OCI-M1 (cell line): ENCODE measurements at places on chromosomes 4 and X.

- no peak for DNase-seq
These were observed 45.5 kb downstream of the FAM9B start for GRCh38 chrX:8988446-8988845.

- no peak for DNase-seq
These were observed 33.9 kb upstream of the DDIT4L start for GRCh38 chr4:100224160-100224559.

DNA sequence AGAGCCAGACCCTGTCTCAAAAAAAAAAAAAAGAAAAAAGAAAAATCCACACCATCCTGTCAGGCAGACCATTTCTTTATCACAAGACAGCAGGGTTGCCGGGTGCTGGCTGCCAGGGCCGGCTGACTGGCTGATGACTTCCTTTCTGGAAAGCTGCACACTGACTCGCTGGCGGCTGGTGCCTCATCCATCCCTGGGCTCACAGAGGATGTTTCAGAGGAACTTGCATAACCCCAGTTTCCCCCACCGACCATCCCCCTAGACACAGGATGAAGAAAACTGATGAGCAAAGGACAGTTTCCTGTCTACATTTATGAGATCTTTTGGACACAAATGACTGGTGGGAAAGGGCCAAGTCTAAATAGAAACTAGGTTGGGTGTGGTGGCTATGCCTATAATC is 14.1 kb downstream of the HPSE start:
- DNase-seq = peak; percentile 14

GRCh38 chrX:78643096-78643495 is 16.0 kb downstream of the RTL3 start:
- DNase-seq = no peak

DNA sequence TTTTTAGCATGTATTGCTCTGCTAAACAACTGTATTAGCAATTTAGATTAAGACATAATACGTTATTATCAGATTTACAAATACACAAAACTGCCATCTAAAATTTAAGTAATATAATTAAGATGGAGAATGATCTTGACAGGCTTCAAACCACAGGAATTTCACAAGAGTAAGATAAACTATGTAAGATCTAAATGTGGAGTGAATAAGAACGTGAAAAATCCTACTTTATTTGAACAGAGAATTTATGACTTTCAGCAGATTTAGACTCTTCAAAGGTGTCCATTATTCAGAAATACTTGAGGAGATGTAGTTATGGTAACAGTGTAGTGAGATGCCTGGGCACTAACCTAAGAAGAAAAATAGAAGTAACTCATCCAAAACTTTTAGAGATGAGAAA is 73.2 kb downstream of the SLC4A4 start:
- no peak for DNase-seq

GRCh38 chr4:109914322-109914721 is 1.6 kb downstream of the EGF start:
- DNase-seq = no peak

DNA sequence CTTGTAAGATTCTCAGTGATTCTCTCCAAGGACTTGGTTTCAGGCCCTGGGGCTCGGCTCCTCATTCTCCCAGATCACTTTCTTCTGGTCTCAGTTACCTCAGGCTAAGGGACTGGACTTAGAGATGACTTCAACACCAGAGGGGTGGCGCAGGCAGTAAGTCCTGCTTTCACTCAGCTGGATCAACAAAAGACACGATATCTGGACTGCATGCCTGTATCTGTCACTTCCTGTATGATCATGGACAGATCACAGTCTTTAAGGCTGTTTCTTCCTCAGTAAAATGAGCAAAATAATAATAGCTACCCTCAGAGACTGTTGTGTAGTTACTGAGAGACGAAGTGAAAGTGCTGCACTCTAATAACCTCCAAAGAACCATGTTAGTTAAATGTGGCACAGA is 19.5 kb upstream of the CXCR3 start:
- DNase-seq = no peak

DNA sequence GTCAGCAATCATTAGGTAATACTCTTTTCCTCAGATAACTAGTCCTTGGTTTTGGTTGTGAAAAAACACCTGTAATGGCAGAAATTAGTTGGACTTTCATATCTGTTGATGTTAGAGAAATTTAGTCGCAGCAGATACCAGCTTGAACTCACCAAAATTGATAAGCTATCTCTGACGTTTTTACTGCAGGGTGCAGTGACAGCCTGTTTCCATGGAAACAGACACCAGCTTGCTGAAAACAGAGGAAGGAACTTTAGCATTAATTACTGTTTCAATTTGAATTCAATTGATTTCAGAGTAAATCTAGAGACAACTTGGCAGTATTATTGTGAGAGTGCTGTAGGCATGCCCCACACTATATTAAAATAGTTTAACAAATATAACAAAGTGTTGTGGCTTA is 246.5 kb downstream of the PPP1R2C start:
- peak; percentile 5 for DNase-seq

DNA sequence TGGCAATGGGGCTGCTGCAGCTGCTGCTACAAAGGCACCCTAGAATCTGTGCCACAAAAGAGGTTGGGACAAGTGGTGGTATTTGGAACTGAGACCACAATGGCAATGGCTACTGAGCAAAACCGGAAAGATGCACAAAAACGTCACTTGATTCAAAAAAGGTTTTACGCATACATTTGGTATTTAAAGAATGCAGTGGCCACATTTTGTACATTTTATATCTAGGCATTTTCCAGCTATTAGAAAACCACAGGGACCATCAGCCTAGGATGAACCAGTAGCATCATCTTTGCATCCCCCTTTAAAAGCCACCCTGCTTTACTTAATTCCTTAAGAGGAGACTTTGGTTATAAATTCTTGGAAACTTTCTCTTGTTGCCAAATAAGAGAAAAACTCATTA is 104.8 kb upstream of the CXCL13 start:
- DNase-seq = no peak

GRCh38 chr4:41012293-41012692 is 202.0 kb downstream of the APBB2 start:
- no peak for DNase-seq

GRCh38 chrX:44040406-44040805 is 67.2 kb upstream of the NDP start:
- DNase-seq = no peak

DNA sequence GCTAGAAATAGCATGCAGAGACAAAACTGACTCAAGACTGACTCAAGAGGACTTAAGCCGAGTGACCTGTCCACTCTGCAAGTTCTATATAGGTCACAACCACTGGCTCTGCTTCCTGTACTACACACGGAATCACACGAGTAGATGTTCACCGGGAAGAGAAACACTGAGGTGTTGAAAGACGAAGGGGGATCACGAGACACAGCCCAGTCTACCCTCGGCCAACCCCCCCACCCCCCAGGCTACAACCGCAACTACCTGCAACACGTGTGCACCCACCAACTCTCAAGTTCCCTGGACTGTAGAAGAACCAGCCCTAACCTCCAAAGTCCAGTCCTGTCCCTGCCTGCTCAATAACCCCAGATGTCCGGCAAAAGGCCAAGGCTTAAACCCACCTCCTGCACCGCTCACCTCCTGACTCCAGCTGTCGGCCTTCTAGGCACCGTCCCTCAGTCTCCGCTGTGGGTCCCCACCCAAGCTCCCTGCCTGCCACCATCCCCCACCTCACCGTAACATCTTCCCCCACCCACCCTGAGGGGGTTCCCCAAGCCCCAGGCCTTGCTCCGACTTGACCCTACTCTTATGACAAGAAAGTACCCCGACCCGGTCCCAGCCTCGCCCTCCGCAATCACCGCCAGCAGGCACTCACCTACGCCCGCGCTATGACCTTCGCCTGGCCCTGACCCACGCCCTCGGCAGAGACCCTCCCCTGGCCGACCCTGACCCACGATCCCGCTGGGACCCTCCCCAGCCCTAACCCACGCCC is 739 bp downstream of the GAK start:
- peak; percentile 29 for DNase-seq

DNA sequence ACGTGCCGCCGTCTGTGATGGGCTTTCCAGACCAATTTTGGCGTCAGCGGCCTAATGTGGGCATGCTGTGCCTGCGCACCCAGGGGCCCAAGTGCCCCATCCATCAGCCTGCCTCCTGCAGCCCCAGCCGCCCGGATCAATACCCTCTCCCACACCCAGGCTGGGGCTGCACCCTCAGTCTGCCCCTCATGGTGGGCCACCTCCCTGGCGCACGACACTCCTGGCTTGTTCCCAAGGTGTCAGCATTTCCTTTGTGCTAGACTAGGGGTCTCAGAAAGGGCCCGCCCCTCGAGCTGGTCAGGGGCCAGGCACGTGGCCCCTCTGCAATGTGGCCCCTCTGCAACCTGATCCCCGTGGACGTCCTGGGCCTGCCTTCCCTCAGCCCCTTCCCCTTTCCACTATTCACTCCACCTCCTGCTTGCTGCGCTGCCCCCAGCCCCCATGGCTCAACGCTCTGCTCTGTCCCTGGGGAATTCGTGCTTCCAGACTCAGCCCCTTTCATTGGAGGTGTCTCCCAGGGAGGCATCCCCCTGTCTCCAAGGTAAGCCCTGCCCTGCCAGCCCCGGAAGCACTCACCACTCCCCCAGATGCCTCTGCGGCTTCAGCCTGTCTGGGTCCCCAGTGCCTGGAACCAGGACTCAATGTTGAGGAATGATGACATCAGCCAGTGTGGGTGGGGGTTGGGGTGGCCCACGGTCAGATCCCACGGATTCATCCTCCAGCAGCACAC is 130.8 kb downstream of the HMX1 start:
- DNase-seq = no peak

GRCh38 chr4:165458471-165458870 is 79.7 kb downstream of the CPE start:
- DNase-seq = no peak

DNA sequence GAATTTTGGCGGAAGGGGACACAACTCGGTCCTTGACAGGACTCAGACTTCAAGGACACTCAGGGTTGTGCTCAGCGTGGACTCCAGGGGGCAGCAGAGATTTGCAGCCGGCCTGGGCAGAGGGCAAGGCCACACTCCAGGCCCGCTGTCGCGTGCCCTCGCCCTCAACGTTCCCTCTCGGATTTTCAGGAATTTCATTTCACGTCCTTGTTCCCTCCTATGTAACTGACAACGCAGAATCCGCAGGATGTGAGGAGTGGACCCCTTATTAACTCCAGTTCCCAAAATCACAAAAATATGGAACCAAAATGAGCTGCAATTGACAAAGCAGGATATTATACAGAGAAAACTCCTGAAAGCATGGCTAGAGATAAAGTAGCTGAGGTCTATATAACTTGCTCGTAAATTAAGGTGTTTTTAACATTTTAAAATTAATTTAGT is 21.0 kb upstream of the DCTD start:
- peak; percentile 91 for DNase-seq
